Gastrocnemius medialis (tissue), 4 donors: ENCODE measurements at places on chromosomes 2 and 18.
A peak's percentile ranks its signal among the peaks of the same experiment; 100 is the strongest.

DNA sequence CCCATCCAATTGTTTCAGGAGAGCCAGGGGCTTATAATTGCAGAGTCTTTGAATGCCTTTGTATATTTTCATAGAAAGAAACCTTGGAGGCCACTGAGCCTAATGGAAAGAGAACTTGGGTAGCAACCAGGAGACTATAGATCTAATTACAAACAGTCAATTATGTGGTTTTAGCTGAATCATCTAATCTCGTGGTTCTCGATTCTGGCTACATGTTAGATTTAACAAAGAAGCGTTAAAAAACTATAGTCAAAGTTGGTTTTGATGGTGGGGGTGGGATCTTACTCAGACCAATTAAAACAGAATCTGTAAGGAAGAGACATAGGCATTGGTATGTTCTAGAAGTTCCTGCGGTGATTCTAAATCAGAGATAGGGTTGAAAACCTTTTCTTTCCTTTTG, 344.1 kb downstream of the CNTNAP5 start:
- no peak for DNase-seq

DNA sequence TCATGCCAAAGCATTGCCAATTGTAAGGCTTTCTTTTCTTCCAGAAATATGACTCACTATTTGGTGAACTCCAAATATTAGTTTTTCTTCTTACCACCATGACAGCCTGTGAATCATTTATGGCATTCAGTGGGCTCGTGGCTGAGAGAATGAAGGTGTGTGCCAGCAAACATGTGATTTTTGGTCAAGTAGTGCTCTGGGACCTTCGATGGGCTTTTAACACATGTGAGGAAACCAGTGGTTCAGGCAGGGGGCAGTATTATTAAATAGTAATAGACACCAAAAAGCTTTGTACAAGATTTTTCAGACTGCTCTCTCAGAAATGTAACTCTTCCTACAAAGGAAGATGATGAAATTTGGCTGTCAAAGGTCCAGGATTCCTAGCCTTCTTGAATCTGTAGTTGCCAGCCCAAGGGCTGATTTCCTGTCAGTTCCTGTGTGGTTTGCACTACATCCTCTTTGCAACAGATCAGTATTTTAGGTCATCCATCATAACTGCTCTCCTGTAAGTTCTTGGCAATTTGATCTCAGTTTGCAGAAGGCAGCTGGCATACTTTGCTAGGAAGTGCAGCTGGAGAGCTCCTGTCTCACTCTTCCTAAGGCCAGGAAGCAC, 64.3 kb downstream of the BABAM2 start:
- peak; percentile 70 for DNase-seq

- DNase-seq, result no peak
These were observed 24.6 kb downstream of the KCNE4 start for GRCh38 chr2:223076573-223076972.

DNA sequence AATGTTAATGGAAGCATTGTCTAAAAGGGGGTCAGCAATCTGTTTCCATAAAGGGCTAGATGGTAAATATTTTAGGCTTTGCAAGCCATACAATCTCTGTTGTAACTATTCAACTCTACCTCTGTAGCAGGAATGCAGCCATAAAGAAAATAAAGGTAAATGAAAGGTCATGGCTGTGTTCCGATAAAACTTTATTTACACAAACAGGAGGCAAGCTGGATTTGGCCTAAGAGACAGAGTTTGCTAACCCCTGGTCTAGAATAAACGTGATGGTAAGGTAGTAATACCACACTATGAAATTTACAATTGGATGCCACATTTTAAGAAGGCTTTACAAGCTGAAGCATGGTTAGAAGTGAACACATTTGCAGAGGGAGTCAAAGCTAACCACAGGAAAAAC, 91.4 kb downstream of the EXOC6B start:
- no peak for DNase-seq

DNA sequence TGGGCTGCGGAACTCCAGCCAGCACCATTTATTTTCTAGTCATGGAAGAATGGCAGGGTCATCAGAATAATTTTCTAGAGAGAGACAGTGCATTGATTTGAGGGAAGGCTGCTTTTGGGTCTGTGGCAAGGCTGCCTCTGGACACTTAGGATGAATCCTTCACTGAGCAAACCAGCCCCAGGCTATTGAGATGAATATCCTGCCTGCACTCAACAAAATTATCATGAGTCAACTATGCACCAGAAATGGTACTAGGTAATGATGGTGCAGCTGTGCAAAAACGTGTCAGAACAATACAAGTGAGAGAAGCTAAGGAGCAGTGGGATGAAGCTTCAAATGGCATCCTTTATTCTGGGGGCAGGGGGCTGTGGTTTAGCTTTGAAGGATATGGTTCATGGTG, 115.8 kb downstream of the SPHKAP start:
- DNase-seq, result no peak

DNA sequence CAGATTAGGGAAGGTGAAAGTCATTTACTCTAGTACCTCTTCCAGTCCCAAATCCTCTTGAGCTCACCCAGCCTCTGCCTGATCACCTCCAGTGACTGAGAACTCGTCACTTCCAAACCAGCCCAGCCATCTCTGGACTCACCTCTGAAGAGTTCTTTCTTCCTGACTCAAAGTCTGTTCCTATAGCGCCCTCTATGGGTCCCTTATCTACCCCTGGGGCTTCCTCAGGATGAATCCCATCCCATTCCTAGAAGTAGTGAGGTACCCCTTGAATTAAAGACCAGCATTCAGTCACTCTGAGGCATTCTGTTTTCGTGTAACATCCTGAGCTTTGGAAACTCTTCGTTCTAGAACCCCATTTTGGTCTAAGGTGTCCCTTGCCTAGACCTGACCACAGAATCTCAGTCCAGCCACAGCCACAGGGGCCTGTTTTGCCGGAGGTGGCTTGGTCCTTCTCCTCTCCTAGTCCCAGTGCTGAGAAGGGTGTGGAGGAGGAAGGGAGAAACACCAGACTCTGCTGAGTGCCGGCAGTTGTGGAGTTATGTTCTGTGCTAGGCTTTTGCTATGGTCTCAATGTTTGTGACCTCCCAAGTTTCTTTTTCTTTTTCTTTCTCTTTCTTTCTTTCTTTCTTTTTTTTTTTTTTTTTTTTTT, 32.7 kb downstream of the SIX3 start:
- DNase-seq, result no peak
